HFFc6 (cell line): ENCODE measurements at places on chromosomes 1 and 21. TPM values are rescaled to one million over a fixed set of nuclear protein-coding genes. Genes with fewer than 3 reads are reported as not detected.

Gene KLHL12
- 20.3 to 22.1 TPM (median 21.7 TPM) in 3 replicates for total RNA-seq

Gene KRTAP10-3
- total RNA-seq: not detected in 2 replicates

Gene KCNAB2
- total RNA-seq: 9.5 to 11.1 TPM (median 11.1 TPM) in 3 replicates

- DNase-seq: no peak
Measured at GRCh38 chr1:161127649-161128048, 4.8 kb downstream of the DEDD start.

DNA sequence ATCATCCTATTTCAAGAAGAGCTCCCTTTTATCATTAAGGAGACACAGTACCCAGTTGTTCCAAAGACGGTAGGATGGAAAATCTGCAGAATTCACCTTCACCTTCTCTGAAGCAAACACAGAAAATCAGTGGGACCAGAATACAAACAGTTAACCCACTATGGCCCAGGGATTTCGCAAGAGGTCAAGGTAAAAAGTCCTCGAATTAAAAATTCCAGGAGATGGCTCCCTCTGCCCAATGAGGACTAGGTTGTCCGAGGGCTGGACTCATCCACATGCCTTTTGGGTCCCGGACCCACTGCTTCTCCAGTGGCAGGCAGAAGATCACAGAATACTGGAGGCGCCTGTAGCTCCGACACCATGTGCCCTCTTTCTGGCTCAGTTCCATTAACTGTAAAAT is 42.9 kb downstream of the RCAN1 start:
- DNase-seq: no peak

DNA sequence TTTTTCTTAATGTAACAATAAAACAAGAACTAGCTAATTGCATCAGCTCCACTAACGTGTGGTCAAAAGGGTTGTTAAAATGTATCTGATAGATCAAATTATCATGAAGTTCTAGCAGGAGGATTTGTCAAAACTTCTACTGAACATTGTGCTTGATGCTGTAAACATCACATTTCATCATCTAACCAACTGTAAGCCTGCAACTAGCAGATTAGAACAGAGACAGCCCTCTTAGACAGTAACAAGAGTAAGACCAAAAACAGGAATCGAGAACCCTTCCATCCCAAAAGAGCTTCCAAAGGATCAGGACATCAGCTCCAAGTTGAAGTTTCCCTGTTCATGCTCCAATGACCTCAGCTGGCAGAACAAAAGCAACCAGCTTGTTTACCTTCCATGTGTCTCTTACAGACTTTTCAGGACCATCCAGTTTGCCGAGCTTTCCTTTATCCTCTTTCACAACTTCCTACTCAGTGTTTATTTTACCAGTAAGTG is 44.6 kb downstream of the NIBAN1 start:
- DNase-seq: no peak

Gene LRRC38
- total RNA-seq: not detected in 3 replicates

DNA sequence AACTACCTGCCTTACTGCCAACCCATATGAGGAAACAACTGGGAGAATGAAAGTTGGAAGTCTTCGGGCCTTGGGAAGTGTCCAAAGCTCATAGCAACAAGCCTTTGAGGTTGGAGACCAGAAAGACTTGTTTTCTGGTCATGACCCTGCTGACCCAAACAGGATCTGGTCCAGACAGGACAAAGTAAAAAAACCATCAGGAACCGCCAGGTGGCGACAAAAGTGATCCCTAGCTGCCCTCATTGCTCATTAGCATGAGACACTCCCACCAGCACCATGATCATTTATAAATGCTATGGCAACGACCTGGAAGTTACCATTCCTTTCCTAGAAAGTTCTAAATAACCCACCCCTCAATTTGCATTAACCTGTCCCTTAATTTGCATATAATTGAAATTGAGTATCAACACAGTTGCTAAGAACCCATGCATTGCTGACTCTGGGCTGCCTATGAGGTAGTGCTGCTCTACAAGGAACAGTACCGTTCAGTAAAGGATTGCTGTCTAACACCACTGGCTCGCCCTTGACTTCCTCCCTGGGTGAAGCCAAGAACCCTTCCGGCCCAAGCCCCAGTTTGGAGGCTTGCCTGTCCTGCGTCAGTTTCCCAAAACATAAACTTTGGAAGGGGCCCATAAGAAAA is 89.0 kb downstream of the URB2 start:
- peak; percentile 27 for DNase-seq

DNA sequence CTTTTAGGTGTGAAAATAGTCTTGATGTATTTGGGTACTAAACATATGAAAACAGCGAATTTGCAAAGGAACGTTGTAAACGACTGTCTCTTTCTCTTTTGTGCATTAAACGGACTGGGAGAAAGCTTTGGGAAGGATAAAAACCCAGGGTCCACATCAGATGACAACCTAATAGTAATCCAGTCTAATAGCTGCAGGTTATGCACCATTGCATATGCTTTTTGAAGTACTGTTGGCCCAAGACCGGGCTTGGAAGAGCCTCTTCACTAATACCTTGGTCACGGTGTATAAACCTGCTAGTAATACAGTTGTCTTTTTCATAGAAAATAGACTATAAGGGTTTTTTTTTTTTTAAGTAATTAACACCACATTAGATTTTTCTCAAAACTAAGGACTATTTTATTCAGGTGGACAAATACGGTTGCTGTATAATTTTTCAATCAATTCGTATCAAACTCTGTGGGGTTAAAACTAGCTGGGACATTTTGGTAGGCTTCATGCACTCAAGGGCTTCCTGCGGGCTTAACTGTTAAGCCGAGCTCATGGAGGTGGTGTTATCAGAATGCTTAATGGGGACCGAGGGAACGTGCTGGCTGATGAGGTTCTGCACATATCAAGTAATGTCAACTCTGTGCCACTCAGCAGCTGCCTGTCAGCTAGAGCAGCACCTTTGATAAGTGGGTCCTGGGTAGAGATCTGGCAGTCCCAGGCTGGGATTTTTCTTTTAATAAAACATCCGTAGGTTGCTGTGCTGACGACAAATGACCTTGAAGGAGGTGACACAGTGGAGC is 2.1 kb downstream of the RYR2 start:
- DNase-seq: no peak

Gene CKS1B
- total RNA-seq: 50.6 and 96.4 TPM in 2 replicates

Gene B4GALT2
- total RNA-seq: 95.2 to 104 TPM (median 103 TPM) in 3 replicates

Gene TFF2
- not detected in 2 replicates for total RNA-seq

DNA sequence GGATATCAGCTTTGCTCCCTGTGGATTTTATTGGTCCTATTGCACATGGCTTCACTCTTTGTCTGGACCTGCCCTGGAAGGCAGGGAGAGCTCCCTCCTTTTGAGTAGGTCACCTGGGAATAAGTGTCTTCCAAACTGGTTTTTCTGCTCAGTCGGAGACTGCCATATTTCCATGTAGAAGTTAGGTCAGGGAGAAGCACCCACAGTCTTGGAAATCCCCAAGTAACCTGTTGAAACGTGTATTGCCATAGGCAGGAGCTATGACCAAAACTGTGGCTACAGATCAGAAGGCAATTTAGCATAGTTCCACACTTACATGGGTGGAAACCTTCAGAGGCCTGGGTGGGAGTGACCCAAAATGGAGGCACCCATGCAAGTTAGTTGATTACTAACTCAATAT is 3.5 kb upstream of the GNG12 start:
- DNase-seq: no peak

Gene CYP4A22
- not detected in 3 replicates for total RNA-seq

DNA sequence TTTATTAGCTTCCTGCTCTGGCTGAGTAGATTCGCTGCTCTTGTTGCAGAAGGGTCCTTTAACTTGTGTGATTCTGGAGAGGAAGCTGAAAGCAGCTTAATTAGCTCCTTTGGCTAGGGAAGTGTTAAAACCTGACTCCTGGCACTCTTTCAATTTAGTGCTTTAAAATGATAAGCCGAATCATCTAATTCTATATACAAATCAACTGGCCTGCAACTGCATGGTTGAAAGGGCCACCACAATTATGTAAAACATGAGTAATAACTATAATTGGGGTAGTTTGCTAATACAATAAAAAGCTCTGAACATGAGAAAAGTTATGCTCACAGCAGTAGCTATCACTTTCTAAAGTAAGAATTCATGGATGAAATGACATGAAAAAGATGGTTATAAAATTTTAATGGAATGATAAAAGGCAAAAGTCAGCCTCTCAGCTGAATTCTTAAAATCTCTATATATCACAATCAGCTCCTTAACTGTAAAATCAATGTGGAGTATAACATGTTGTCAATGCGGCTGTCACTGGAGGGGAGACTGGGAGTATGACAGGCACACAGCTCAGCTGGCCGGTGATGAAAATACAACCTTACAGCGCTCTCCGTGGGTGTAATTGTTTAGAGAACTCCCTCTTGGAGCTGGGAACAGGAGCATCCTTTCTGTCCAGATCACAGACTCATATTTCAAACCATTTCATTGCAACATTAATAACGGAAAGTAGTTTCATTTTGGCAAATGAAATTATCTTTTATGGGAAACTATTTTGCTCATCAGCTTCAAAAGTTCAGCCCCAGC is 324.4 kb downstream of the KCTD3 start:
- peak; percentile 22 for DNase-seq

GRCh38 chr1:65440322-65440900 is 19.9 kb downstream of the LEPR start:
- no peak for DNase-seq

DNA sequence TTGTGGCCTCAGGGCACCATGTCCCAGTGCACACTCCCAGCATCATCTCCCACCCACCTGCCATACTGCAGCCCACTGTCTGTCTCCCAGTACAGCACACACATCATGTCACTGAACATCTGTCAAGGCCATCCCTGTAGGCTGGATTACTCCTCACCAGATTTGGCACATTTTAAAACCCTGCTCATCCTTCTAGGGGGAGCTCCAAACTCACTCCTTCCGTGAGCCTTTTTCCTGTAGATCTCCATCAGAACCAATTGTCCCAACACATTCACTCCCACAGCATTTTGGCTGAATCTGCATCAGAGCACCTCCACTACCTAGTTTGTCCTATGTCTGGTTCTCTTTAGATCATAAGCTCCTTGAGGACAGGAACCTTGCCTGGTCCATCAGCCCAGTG is 58.6 kb upstream of the GRIK3 start:
- DNase-seq: no peak

DNA sequence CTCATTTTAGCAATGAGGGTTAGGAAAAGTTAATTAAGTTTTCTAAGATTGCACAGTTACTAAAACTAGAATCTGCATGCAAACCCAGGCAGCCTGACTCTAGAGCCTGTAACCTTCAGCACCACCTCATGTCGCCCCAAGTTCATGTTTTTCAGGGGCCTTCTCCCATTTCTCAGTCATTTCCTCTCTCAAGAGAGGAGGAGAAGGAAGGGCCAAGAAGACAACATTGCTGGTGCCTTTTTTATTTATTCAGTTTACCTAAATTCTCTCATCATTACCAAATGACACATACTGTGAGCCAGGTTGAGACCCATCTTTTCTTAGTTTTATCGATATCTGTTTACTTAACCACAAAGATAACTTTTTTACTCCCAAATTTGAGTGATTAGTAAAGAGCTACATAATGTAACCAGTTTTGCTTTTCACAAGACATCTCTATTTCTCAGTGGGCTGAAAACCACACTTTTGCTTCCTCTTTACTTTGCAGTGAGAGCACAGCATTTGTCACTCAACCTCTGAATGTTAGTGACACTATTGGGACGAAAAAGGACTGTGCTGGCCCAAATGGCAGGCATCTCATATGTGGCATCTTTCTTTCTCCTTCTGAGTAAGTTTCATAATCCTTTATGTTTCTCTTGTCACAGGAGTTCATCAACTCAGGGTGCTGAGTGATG is at the start of gene CD101:
TSS of gene CD101 (plus strand) at position 507 of the 674 bp plus-strand sequence. CDS start at position 565, 58 bp downstream.
- DNase-seq: no peak

DNA sequence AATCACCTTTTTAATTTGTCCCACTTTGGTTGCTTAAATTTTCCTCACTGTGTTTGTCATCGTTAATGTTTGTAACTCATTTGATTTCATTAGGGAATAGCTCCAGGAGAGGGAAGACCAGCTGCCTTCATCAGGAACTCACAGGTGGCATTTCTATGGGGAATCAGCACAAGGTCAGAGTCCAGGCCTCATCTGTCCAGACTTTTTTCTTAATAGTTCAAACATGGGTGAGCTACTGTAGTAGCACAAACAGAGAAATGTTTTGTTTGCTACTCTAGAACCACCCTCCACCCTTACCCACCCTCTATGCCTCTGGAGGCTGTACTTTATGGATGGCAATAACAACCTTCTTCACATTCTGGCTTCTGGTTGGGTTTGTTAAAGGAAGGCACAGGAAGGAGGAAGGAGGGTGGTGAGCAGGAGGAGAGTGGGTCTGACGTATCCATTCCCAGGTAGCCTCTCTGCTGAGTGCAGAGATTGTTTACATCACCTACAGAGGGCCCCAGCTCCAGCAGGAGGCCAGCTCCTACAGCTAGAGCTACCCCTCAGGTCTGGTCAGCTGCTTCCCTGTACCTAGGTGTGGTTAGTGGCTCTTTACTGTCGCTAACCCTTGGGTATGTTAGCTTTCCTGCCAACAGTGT is 8.1 kb upstream of the TEDDM1 start:
- DNase-seq: no peak

DNA sequence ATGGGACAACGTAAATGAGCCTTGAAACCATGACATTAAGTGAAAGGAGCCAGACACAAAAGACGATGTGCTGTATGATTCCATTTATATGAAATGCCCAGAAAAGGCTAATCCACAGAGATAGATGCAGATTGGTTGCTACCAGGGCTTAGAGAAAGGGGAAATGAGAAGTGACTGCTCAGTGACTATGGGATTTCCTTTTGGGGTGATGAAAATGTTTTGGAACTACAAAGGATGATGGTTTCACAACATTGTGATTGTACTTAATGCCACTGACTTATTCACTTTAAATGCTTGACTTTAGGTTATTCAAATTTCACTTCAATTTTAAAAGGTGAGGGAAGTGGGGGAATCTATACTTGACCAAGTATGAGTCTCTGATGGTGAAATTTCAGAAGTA is 414.3 kb downstream of the SETD4 start:
- no peak for DNase-seq

DNA sequence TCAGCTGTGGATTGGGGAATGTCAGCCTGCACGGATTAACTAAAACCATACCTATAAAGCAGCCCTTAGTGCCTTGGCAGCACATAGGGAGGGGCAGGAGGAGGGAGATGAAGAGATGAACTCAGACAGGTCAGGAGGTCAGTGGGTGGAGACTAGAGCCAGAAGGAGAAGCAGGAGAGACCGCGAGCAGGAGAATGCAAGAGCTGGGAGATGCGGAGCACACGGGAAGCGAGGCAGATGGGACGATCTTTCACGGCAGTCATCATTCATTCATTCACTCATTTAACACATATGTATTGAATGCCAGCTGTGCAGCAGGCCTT is 41.9 kb downstream of the NEK2 start:
- no peak for DNase-seq

Gene CCDC28B
- total RNA-seq: 15.3 to 17.1 TPM (median 15.5 TPM) in 3 replicates

- no peak for DNase-seq
Measured at GRCh38 chr1:180386745-180387367, 115.5 kb downstream of the ACBD6 start.

Gene LRRIQ3
- 0.77 to 1.1 TPM (median 0.99 TPM) in 3 replicates for total RNA-seq

DNA sequence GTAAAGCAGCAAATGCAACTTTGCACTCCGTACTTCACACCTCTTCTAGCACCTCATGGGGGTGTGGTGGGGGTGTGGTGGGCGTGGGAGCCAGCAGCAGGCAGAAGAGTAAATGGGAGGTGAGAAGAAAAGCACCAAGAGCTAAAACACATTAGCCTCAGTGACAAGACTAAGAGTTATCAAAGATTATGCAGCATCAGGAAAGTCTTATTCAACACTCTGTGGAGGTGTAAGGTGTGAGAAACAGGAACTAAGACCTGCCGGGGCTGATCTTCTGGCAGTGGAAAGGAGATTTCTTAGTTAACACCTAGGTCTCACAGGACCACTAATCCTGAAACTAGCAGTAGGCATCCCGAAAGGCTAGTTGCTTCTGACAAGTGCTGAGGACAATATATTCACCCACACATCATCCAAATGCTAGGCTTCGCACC is 9.9 kb downstream of the TGFBR3 start:
- DNase-seq: no peak

Gene DISP1
- total RNA-seq: 3.1 to 4.2 TPM (median 3.7 TPM) in 3 replicates

Gene EFNA1
- total RNA-seq: 0.19 TPM in 1 of 3 replicates, not detected in the others

Gene CFHR3
- not detected in 3 replicates for total RNA-seq

Gene AMY2B
- 0.55 to 1.1 TPM (median 0.57 TPM) in 3 replicates for total RNA-seq
